ENCODE measurements at places on chromosomes 1 and 21.

GRCh38 chr21:42467140-42467983, 28.7 kb downstream of the RSPH1 start:
- no peak for DNase-seq

GRCh38 chr21:16587681-16588375, 858.0 kb downstream of the USP25 start:
- no peak for DNase-seq

- no peak for DNase-seq
These were observed 346.6 kb upstream of the RUNX1 start for GRCh38 chr21:35395728-35396127.

GRCh38 chr1:57632401-57632800, 208.5 kb upstream of the DAB1 start:
- DNase-seq: no peak

DNA sequence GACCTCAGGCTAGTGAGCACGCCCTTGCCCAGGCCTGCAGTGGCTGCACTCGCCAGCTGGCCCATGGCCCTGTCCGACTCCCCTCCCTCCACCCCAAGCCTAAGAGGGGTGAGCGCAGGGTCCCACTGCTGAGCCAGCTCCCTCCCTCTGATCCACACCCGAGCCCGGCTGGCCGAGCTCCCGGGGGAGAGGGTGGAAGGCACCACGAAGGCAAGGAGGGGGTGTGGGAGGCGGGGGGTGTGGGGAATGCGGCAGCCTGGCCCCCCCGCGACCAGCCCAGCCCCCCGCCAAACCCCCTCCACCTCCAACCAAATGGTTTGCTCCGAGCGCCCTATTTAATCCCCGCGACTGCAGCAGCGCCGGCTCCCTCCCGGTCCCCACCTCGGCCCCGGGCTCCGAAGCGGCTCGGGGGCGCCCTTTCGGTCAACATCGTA, at the start of gene CADM3:
Gene CADM3, plus strand, starts transcription at position 362 of the 434 bp plus-strand sequence. CDS start 151 bp downstream, outside the sequence.
- no peak for DNase-seq

GRCh38 chr1:5465281-5465711, 526.9 kb downstream of the NPHP4 start:
- DNase-seq: no peak

DNA sequence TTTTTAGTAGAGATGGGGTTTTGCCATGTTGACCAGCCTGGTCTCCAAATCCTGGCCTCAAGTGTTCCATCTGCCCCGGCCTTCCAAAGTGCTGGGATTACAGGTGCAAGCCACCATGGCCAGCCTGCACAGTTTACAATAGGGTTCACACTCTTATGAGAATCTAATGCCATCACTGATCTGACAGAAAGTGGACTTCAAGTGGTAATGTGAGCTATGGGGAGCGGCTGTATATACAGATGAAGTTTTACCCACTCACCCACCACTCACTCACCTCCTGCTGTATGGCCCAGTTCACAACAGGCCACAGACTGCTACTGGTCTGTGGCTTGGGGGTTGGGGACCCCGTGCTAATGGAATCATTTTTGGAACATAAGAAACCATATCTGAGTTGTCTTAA, 58.4 kb upstream of the RNPC3 start:
- no peak for DNase-seq

DNA sequence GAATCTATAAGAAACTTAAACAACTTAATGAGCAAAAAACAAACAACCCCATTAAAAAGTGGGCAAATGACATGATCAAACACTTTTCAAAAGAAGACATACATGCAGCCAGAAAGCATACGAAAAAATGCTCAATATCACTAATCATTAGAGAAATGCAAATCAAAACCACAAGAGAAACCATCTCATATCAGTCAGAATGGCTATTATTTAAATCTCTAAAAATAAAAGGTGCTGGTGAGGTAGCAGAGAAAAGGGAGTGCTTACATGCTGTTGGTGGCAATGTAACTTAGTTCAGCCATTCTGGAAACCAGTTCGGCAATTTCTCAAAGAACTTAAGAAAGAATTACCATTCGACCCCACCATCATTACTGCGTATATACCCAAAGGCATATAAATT, 147.7 kb downstream of the FAF1 start:
- DNase-seq: no peak

DNA sequence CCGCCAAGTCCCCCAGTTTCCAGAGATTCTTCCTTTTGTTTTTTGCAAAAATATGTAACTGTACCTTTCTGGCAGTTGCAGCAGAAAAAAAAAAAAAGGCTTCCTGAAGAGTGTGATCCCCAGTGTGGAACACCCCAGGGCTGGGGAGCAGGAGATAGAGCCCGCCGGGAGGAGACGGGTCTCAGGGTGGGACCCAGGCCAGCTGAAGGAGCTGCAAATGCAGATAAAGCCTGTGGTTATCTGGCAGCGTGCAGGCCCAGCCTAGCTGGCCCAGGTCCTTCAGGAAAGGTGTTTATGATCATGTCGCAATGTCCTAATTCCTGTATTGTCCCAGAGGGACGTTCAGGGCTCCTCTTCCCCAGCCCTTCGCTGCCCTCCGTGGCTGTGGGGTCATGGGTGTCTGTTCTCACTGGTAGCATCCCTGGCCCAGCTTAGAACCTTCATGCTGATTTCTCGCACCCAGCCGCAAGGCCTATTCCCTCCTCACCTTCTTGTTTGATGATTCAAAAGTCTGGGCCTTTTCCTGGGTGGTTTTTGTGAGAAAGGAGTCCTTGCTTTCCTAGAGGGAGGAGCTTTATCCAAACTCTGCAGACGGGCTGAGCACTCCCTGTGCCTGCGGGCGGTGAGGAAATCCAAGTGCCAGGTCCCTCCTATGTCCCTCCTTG, 26.2 kb downstream of the RNF187 start:
- DNase-seq: no peak

DNA sequence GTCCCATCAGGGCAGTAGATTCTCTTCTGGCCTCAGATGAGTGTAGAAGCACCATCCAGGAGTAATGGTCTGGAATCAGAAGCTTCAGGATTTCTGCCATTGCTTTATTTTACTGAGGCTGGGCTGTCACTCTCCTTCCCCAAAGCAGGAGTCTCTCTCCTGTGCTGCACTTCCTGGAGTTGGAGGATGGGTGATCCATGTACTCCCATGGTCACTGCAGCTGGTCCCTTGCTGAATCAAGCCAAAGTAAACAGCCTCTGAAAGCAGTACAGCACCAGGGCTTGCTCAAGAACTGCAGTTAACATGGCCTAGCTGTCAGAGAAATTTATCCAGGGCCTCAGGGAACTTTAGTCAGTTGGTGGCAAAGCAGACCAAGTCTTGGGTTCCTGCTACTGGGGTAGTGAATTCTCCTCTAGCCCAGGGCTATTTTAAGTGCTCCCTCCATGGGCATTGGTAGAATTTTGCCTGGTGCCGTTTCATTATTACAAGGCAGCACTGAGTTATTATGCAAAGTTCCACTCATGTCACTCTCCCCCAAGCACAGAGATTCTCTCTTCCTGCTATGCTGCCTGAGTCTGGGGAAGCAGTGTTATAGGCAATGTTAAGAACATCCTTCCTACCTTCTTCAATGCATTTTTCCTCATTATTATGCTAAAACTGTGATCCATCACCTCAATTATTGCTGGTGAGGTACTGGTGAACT, 29.5 kb downstream of the DRAM2 start:
- no peak for DNase-seq

DNA sequence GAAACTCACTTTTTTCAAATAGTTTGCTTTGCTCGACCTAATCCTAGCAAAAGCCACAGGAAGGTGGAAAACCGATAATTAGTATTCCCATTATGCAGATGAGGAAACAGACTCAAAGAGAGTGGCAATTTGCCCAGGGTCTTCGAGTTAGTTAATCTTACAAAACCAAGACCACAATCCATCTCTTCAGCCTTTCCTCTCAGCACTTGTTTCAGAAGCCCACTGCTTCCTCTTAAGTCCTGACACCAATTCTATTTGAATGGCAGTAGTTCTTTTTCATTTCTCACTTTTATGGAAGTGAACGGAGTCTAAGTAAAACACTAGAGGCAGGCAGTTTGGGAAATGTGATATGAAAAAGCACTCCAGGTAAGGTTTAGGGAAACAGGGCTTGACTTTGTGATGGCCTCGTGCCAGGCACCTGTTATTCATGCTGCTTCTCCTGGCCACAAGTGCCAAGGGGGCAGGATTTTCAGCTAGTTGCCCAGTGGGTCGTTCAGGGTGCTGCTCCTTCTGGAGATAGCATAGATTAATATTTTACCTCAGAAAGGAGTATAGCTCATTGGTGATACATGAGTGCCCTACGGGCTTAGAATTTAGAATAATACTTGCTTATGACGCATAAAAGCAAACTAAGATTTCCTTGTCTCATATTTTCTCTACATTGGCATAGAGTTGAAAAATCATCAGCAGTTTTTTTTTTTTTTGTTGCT, 76.6 kb upstream of the NRIP1 start:
- DNase-seq: no peak

- DNase-seq: no peak
These were observed 45.1 kb downstream of the TMEM53 start for GRCh38 chr1:44628962-44629756.

DNA sequence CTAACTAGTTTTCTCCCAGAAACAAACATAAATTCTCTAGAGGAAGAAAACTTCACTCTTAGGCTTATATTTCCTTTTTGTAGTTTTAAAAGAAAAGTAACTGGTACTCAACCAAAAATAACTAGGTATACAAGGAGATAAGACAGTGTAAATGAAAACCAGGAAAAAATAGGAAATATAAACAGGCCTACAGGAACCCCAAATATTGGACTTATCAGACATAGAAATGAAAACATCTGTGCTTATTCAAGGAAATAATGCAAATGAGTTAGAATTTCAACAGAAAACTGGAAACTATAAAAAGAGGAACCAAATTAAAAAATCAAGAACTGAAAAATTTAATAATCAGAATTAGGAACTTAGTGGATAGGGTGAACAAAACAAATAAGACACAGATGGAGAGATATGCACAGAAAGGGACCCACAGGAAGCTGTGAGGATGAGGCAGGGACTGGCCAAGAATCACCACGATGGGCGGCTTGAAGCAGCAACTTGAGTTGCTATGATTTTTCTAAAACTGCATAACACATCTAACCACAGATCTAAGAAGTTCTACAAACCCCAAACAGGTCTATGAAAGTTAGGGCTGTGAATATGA, 67.5 kb upstream of the ACTRT2 start:
- DNase-seq: no peak

DNA sequence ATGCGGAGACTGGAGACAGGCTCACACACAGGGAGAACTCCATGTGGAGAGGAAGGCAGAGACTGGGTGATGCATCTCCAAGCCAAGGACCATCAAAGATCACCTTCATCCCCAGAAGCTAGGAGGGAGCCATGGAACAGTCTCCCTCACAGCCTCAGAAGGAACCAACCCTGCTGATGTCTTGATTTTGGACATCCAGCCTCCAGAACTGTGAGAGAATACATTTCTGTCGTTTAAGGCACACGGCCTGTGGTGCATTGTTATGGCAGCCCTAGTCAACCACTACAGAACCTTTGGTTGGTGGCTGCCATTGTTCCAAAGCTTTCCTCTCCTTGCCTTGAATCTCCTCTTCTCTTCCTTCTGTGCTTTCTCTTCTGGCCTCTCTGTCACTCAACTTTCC, 64.0 kb downstream of the BACH1 start:
- no peak for DNase-seq

All from iPS DF 19.7 (cell line).